ENCODE measurements at places on chromosomes 2 and 18.

- no peak for DNase-seq
These were observed 3.7 kb downstream of the ADNP2 start for GRCh38 chr18:80112624-80113248.

DNA sequence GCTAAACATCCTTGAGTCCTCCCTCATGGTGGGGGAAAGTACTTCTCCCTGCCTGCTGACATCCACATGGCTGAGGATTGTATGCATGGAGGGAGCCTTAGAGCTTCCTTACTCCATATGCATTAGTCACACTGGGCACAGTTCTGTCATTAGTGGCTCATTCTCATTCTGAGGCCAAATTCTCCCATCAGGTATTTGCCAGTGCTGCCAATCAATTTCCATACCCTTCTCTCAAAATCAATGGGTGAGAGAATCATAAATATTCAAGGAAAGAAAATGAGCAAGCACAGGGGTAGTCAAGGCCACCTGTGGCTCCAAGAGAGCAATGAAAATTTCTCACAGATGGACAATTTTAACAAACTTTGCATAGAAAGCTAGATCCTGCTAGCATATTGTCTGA lies 422.6 kb upstream of the SETBP1 start:
- no peak for DNase-seq

GRCh38 chr2:136363900-136364299 lies 246.0 kb upstream of the CXCR4 start:
- no peak for DNase-seq

DNA sequence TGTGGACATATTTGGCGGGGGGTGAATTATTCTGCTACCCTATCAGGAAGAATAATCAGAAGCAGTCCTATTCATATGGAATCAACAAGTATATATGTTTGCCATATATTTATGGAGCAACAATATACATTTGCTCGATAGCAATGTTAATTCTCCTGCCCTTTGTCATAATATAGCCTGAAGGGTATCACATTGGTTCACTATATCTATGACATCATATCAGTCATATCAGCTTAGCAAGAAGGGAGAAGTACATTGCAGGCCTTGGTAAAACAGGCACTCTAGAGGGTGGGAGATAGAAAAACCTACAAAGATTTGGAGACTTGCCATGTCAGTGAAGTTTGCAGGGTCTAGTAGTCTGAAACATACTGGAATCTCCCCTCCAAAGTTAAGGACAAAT lies 128.4 kb downstream of the ATL2 start:
- DNase-seq, result no peak

DNA sequence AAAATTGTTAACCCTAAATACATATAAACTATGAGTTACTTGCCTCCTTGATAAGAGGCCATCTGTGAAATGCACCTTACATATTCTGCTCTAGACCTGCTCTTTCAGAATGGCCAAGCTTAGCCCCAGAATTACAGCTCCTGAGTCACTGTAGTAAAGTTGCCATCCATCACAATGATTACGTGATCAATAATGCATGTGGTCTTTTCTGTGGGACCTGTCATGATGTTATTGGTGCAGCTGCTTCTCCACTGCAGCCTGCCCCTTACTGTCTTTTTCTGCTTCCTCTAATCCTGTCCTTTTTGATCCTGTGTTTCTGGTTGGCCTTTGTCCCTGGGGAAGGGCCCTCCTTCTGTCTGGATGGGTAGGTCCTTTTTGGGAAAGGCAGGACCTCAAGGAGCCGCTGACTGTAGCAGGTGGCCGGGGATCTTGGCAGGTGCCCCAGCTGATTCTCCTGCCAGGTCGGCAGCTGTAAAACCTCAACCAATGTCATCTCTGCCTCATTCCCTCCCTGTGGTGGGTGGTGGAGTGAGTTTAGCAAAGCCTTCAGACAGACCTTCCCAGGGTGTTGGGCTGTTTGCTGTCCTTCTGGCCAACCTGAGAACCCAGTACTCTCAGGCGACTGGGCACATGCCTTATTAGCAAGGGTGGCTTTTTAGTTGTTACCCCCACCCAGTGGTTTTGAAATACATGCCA lies 126.2 kb upstream of the EML6 start:
- no peak for DNase-seq

GRCh38 chr2:119691189-119691588 lies 12.2 kb downstream of the TMEM177 start:
- DNase-seq, result no peak

- no peak for DNase-seq
These were observed 130.3 kb upstream of the LHCGR start for GRCh38 chr2:48885841-48886240.

- DNase-seq, result no peak
These were observed 19.9 kb downstream of the RND3 start for GRCh38 chr2:150467621-150467963.
